ENCODE measurements at places on chromosomes 1 and 21.
A peak's percentile ranks its signal among the peaks of the same experiment; 100 is the strongest.

DNA sequence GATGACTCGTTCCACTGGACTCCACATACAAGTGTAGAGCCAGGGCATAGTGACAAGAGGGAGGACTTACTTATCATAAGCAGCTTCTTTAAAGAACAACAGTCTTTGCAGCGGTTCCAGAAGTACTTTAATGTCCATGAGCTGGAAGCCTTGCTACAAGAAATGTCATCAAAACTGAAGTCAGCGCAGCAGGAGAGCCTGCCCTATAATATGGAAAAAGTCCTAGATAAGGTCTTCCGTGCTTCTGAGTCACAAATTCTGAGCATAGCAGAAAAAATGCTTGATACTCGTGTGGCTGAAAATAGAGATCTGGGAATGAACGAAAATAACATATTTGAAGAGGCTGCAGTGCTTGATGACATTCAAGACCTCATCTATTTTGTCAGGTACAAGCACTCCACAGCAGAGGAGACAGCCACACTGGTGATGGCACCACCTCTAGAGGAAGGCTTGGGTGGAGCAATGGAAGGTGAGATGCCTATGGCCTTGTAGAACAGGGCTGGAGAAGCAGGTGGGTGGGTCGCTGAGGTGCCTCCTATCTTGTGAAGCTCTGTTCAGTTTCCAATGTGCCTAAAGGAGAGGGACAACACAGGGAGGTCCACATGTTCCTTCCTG lies 12.1 kb downstream of the MIA3 start:
- no peak for DNase-seq

DNA sequence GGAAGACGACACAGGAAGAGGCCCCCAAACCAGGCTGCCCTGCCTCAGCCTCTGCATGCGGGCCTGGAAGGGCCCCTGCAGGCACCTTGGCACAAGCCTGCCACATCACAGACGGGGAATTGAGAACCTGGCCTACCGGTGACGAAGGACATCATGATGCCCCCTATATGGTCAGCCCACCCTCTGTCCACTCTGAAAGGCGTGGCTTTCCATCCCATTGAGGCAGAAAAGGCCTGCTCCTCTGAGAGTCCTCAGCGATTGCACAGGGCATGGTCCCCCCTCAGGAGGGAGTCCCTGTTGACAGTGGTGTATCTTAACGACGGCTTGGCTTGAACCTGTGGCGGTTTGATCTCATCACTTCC lies 11.4 kb downstream of the KRTAP10-1 start:
- no peak for DNase-seq

DNA sequence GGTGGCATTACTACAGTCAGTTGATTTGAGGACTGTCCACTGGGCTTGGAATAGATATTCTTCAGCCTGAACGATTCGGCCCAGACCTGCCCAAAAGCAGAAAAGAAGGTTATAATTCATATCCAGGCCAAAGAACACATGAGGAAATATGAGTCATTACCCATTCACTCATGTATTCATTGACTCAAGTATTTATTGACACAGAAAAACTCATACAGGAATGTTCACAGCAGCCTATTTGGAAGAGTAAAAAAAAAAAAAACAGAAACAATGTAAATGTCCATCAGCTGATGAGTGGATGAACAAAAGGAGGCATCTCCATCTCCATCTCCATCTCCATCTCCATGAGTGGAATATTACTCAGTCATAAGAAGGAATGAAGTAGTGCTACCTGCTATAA lies 15.9 kb downstream of the ZMYND12 start:
- DNase-seq = peak; percentile 57

DNA sequence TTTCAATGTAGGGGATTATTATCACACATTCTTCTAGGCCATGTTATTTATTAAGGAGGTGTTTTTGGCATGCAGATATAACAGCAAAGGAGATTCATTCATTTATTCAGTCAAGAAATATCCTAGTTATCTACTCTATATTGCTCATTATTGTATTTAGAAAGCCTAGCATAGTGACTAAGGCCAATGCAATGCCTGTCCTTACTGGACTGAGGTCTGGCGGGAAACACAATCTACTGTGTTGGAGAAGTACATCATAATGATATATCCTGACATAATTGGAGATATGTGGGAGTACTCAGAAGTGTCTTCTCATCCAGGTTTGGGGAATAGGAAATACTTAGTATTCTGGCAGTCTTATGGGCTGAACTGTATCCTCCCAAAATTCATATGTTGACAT lies 421.5 kb upstream of the USP24 start:
- DNase-seq = no peak

GRCh38 chr1:201361652-201362504 lies 15.6 kb downstream of the TNNT2 start:
- peak; percentile 45 for DNase-seq

GRCh38 chr1:4973341-4973740 lies 318.9 kb downstream of the AJAP1 start:
- DNase-seq = no peak

- DNase-seq = no peak
These were observed 41.2 kb downstream of the DPT start for GRCh38 chr1:168687816-168688215.

- DNase-seq = no peak
These were observed 8.9 kb downstream of the BSND start for GRCh38 chr1:55007625-55008024.

- no peak for DNase-seq
These were observed 3.6 kb downstream of the INTS11 start for GRCh38 chr1:1320666-1321448.

- DNase-seq = no peak
These were observed 32.6 kb downstream of the PRDM15 start for GRCh38 chr21:41846536-41846935.

GRCh38 chr1:167825419-167826079 lies 88.4 kb downstream of the ADCY10 start:
- no peak for DNase-seq

DNA sequence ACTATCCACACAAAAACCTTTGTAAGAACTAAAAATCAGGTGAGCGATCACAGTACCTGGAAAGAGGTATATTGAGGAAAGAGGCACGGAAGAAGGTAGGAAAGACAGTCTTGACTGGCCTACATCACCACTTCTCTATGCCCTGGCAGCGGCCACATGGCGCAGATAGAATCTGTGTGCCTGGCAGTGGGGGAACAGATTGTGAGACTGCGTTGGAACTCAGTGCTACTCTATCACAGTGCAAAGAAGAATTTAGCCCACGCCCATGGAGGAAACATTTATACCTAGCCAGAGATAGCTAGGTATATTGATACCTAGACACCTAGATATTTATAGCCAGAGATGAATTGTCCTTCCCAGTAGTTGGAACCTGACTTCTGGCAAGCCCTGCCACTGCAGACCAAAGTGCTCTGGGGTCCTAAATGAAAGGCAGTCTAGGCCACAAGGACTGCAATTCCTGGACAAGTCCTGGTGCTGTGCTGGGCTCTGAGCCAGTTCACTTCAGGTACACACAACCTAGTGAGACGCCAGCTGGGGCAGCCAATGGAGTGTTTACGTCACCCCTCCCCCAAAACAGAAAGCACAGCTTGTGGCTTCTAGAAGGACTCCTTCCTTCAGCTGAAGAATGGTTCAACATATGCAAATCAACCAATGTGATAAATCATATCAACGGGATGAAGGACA lies 51.9 kb downstream of the DHX9 start:
- peak; percentile 71 for DNase-seq

- DNase-seq = no peak
These were observed 112.9 kb upstream of the IPO9 start for GRCh38 chr1:201715801-201716741.

DNA sequence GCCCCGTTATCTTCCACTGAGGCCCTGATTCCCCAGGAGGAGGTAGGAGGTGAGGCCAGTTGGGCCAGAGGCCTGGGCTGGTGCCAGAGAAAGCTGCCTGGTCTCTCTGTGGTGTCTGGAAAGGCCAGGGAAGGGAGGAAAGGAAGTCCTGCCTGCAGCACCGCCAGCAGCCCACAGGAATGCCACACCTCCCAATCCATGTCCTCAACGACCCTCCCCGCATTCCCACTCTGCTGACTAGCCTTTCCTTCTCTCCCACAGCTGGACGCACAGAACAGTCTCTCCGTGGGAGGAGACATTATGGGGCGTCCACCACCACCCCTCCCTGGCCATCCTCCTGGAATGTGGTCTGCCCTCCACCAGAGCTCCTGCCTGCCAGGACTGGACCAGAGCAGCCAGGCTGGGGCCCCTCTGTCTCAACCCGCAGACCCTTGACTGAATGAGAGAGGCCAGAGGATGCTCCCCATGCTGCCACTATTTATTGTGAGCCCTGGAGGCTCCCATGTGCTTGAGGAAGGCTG lies 18.0 kb downstream of the CSF1 start:
- no peak for DNase-seq

GRCh38 chr1:157142201-157142600 lies 4.0 kb upstream of the ETV3 start:
- no peak for DNase-seq

GRCh38 chr1:221611656-221612046 lies 130.2 kb downstream of the DUSP10 start:
- DNase-seq = no peak

GRCh38 chr1:37755951-37756560 lies 8.9 kb downstream of the EPHA10 start:
- no peak for DNase-seq

DNA sequence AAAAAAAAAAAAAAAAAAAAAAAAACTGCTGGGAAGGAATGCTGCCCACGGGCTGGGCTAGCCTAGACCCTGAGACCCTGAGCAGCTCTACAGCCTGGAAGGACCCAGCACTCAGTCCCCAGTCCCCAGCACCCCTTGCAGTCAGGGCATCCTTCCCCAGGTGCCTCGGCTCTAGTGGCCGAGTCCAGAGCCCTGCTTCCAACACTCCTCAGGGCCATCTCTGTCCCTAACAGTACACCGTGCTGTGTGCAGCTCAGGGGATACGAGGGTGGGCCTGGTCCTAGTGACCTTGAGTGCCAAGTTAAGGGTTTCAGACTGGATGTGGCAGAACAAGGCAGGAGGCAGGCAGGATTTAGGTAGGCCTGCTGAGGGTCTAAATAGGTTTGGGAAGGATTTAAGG lies 50.2 kb upstream of the LRP8 start:
- no peak for DNase-seq

DNA sequence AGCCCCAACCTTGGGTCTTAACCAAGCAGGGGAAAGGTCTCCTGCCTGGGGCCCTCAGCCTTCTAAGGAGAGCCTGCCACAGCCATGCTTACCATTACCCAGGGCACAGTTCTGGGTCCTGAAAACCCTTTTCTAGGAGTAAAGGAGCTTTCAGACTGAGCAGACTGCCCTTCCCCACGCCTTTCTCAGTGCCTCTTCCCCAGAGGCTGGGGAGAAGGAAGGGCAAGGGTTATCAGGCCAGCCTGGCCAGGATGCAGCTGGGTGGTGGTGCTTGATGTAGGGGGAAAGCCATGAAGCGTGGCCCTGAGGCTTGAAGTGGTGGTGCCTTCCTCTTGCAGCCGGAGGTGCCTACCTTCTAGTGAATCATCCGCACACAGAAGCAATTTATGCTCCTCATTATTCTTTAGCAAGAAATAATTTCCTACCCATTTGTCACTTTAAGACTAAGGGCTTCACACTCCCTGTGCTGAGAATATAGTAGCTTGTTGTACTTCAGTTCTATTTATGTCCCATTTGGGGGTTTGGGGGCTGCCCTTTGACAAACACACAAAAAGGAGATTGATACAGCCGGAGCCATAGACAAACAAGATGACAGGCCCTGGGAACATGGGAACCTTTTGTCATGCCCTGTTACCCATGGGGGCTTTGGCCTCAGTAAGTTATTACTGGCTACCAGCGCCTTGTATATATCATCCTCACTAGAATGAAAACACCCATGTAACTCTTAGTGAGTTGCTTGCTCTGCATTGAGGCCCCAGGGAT lies 40.7 kb downstream of the MAN1C1 start:
- DNase-seq = no peak

GRCh38 chr1:227934476-227935313 lies 13.0 kb downstream of the WNT9A start:
- no peak for DNase-seq

DNA sequence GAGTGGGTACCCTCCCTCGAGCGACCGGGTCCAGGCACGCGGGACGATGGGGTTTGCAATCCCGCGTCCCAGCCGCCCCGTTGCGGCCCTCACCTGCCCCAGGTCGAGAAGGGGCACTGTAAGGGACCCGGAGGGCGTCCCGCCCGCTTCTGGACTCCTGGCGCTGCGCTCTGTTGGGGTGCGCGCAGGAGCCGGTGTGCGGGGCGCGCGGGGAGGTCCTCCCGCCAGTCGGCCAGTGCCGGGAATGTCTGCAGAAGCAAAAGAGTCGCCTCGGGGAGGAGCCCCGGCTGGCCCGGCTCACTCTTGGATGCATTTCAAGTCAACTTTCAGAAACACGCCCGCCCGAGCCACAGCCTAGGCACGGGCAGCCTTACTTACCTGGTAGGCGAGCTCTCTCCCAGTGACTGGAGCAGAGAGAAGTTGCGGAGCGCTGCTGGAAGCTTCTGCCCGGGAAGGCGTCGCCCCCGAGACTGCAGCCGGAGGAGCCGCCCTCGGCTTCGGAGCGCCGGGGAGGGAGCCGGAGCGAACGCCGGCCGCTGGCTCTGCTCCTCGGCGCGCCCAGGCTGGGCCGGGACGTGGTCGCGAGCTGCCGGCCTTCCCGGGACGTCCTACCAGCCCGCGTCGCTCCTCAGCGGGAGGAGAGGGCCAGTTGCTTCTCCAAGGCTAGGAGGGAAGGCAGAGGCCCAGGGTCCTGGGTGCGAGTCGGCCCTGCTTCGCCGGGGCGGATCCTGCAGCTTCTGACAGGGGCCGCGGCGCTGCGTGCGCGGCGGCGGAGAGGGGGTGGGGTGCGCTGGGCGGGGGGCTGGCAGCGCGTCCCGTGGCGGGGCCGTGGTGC lies at the start of gene LMX1A:
TSS of gene LMX1A (minus strand) at position 739 of the 835 bp plus-strand sequence. CDS start 1,156 bp downstream, outside the sequence.
- no peak for DNase-seq

- no peak for DNase-seq
These were observed 437.9 kb downstream of the NCAM2 start for GRCh38 chr21:21436012-21436534.

GRCh38 chr21:46061063-46061462 lies 36.8 kb upstream of the COL6A2 start:
- no peak for DNase-seq

DNA sequence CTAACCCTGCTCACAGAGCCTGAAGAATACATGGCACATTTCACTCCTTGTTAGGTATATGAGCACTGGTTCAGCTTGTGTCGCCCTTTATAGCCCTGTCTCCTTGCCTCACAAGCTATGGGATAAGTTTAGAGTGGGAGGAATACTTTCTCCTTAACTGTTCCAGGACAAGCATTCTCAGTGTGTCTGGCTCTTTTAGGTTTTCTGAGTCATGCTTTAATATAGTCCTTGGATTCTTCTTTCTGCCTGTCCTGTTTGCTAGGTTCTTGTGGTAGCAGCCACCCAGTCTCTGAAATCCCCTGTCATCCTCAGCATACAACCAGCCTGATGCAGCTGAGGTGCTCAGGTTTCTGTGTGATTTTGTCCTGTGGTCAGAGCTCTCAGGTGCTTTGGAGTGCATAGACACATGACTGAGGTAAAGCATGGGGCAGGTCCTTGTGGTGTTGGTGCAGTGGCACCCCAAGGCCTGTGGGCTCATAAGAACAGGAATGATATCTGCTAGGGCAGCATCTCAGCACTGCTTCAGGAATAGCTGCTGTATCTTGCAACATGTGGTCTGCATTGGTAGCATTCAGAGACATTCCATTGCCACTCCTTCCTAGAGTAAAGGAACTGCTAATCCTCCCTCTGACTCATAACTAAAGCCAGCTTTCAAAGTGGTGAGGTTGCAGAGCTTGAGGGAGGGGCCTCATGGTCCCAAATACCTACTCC lies 14.2 kb upstream of the CASQ2 start:
- DNase-seq = no peak

GRCh38 chr1:167387251-167387910 lies 130.9 kb downstream of the CD247 start:
- DNase-seq = no peak
